Dorsolateral prefrontal cortex (tissue), 122 donors: ENCODE measurements at places on chromosomes 12 and 14. TPM values are rescaled to one million over a fixed set of nuclear protein-coding genes. Genes with fewer than 3 reads are reported as not detected.

Gene PTGER2
- 0.20 TPM for total RNA-seq

Gene PAH
- 3.3 TPM for total RNA-seq

Gene ASPG
- total RNA-seq, result 1.0 TPM

Gene FLVCR2
- total RNA-seq, result 15.6 TPM

Gene PLBD1
- total RNA-seq, result 1.5 TPM

Gene PRH2
- total RNA-seq, result not detected

Gene TAS2R50
- 6.3 TPM for total RNA-seq
